ENCODE measurements at places on chromosomes 7 and 10. TPM values are rescaled to one million over a fixed set of nuclear protein-coding genes. Genes with fewer than 3 reads are reported as not detected.
A peak's percentile ranks its signal among the peaks of the same experiment; 100 is the strongest.

- no peak overlapping the region for H3K4me3 ChIP-seq
- DNase-seq, result no peak
- H3K36me3 ChIP-seq, result no peaks in the 10 kb centered on the region
Observed at GRCh38 chr10:767211-767610, 77.7 kb upstream of the DIP2C start.

- no peaks in the 10 kb centered on the region for H3K36me3 ChIP-seq
- H3K4me1 ChIP-seq, result peaks cover 3% of the 10 kb centered on the region
- no peak for DNase-seq
- H3K27ac ChIP-seq, result no peak overlapping the region
- H3K4me3 ChIP-seq, result no peak overlapping the region
Observed at GRCh38 chr10:132069849-132070182, 4.1 kb downstream of the JAKMIP3 start.

The GOLGA7B gene
- total RNA-seq, result 0.59 TPM

- no peak overlapping the region for H3K4me3 ChIP-seq
- H3K27ac ChIP-seq, result peak overlapping the region; percentile 79
- no peak for DNase-seq
Observed at GRCh38 chr10:4532467-4532866, 293.5 kb upstream of the AKR1E2 start.

DNA sequence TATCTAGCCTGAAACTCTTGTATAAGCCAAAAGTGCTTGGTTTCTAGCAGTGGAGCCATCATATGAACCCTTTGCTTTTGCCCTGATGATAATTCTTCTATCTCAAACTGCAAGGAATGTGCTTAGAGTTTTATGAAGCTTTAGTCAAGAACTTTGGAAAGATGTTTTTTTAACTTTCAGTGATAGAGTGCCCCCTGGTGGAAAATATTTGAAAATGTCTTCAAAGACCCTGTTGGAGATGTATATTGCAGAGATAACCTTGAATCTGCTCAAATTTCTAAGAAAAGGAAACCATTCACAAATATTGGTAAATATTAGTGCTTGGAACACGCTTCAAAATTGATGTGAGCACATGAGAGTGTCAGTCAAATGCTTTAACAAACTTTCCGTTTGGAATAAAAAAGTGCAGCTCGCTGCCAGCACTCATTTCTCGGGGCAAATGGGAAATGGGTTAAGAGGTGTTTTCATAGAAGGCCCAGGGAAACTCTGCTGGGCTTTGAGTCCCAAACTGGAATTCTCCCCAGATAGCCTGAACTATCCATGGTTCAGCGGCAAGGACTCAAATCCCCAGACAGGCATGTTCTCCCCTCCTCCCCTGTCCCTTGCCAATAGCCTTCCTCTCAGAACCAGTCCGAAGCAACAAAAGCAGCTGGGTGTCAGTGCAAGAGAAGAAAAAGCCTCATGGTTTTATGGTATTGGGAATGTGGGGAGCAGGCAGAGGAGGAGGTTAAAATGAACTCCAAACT is 129.3 kb downstream of the MYOF start:
- no peaks in the 10 kb centered on the region for H3K4me1 ChIP-seq
- H3K27me3 ChIP-seq, result no peaks in the 10 kb centered on the region
- DNase-seq, result no peak
- H3K27ac ChIP-seq, result no peak overlapping the region
- peaks cover 26% of the 10 kb centered on the region for H3K36me3 ChIP-seq
- no peak overlapping the region for H3K4me3 ChIP-seq

- no peaks in the 10 kb centered on the region for H3K4me1 ChIP-seq
- no peak overlapping the region for H3K27ac ChIP-seq
- no peak overlapping the region for H3K4me3 ChIP-seq
- DNase-seq, result peak; percentile 76
- H3K27me3 ChIP-seq, result no peaks in the 10 kb centered on the region
- H3K36me3 ChIP-seq, result no peaks in the 10 kb centered on the region
Observed at GRCh38 chr7:155922067-155922816, 110.0 kb upstream of the SHH start.

- no peaks in the 10 kb centered on the region for H3K27me3 ChIP-seq
- no peak overlapping the region for H3K4me3 ChIP-seq
- no peak for DNase-seq
- no peaks in the 10 kb centered on the region for H3K36me3 ChIP-seq
- H3K4me1 ChIP-seq, result peaks cover 10% of the 10 kb centered on the region
Observed at GRCh38 chr7:836429-836828, 4.2 kb downstream of the SUN1 start.

- no peaks in the 10 kb centered on the region for H3K27me3 ChIP-seq
- DNase-seq, result no peak
- no peak overlapping the region for H3K4me3 ChIP-seq
Observed at GRCh38 chr7:94525923-94526322, 16.3 kb downstream of the CASD1 start.

- H3K27me3 ChIP-seq, result no peaks in the 10 kb centered on the region
- DNase-seq, result no peak
- peak overlapping the region; percentile 16 for H3K4me3 ChIP-seq
- H3K4me1 ChIP-seq, result peaks cover 25% of the 10 kb centered on the region
- no peaks in the 10 kb centered on the region for H3K36me3 ChIP-seq
Observed at GRCh38 chr7:137986252-137987017, 15.5 kb downstream of the CREB3L2 start.

DNA sequence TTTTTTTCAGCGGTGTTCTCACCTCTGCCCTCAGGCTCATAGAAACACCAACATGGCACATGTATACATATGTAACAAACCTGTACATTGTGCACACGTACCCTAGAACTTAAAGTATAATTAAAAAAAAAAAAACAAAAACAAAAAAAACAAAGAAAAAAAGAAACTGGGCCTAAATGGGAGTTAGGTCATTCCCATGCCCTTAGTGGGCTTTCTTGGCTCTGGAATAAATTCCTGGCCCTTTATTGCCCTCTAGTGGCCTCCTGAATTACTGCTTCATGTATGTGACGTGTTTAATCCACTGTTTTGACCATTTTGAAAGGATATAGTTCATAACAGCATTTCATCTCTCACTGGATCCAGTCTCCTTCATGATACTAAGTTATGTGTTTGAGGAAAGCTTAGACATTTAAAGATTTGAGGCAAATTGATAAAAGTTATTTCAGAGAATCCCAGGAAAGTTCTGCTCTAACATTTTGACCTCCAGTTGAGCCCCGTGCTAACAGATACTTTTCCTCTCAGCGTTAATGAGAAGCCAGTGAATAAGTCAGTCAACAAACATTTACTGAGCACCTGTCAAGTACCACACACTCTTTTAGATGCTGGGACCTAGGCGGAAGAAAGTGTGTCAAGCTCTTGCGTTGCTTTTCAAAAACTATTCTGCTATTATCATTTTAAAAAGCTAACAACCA is 54.7 kb upstream of the SYPL1 start:
- H3K27me3 ChIP-seq, result no peaks in the 10 kb centered on the region
- H3K27ac ChIP-seq, result no peak overlapping the region
- H3K4me1 ChIP-seq, result no peaks in the 10 kb centered on the region
- no peaks in the 10 kb centered on the region for H3K36me3 ChIP-seq

DNA sequence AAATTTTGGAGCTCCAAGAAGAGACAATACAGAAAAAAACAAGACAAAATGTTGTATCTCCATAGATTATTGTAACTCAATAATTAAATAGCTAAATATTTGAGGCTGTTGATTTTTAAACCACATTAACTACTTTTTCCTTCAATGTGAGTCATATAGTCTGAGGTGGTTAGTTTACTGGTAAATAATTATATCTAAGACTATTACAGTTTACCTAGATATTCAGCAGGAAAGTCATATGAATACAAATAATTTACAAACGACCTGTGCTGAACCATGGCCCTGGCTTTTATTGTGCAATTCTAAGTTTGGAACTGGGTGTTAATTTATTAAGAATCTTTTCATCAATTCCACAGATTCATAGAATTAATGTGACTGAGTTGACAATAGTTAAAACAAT is 22.2 kb downstream of the CREB5 start:
- DNase-seq, result no peak
- H3K4me3 ChIP-seq, result no peak overlapping the region
- no peaks in the 10 kb centered on the region for H3K4me1 ChIP-seq
- H3K36me3 ChIP-seq, result no peaks in the 10 kb centered on the region

The UCN3 gene
- total RNA-seq, result not detected

- peak overlapping the region; percentile 67 for H3K4me3 ChIP-seq
- DNase-seq, result peak; percentile 78
- H3K4me1 ChIP-seq, result no peaks in the 10 kb centered on the region
- H3K27ac ChIP-seq, result peak overlapping the region; percentile 97
- H3K27me3 ChIP-seq, result no peaks in the 10 kb centered on the region
Observed at GRCh38 chr7:20329389-20330238, 1.1 kb upstream of the ITGB8 start.

- no peak overlapping the region for H3K27ac ChIP-seq
- no peaks in the 10 kb centered on the region for H3K27me3 ChIP-seq
- H3K36me3 ChIP-seq, result no peaks in the 10 kb centered on the region
- no peak overlapping the region for H3K4me3 ChIP-seq
- no peak for DNase-seq
Observed at GRCh38 chr7:130554481-130554880, 62.6 kb downstream of the MEST start.

GRCh38 chr7:55310287-55311025 is 54.7 kb upstream of the LANCL2 start:
- no peaks in the 10 kb centered on the region for H3K27me3 ChIP-seq
- DNase-seq, result no peak
- H3K36me3 ChIP-seq, result no peaks in the 10 kb centered on the region
- no peak overlapping the region for H3K4me3 ChIP-seq
- H3K4me1 ChIP-seq, result no peaks in the 10 kb centered on the region

GRCh38 chr7:72919256-72919775 is 5.6 kb upstream of the POM121 start:
- DNase-seq, result no peak
- H3K4me3 ChIP-seq, result no peak overlapping the region
- H3K36me3 ChIP-seq, result no peaks in the 10 kb centered on the region
- peaks cover 4% of the 10 kb centered on the region for H3K4me1 ChIP-seq
- no peak overlapping the region for H3K27ac ChIP-seq

The LEP gene
- total RNA-seq, result 41.6 TPM

GRCh38 chr10:86649471-86650150 is 4.7 kb upstream of the OPN4 start:
- H3K27ac ChIP-seq, result no peak overlapping the region
- DNase-seq, result no peak

The COL1A2 gene
- 300 TPM for total RNA-seq

GRCh38 chr10:4647109-4647785 is 178.8 kb upstream of the AKR1E2 start:
- H3K27ac ChIP-seq, result no peak overlapping the region
- H3K27me3 ChIP-seq, result no peaks in the 10 kb centered on the region
- H3K4me1 ChIP-seq, result no peaks in the 10 kb centered on the region
- DNase-seq, result no peak
- H3K4me3 ChIP-seq, result no peak overlapping the region

The CDNF gene
- 2.9 TPM for total RNA-seq

GRCh38 chr10:103123282-103124024 is 69.6 kb downstream of the NT5C2 start:
- no peaks in the 10 kb centered on the region for H3K36me3 ChIP-seq
- no peak overlapping the region for H3K27ac ChIP-seq
- no peak overlapping the region for H3K4me3 ChIP-seq
- H3K27me3 ChIP-seq, result no peaks in the 10 kb centered on the region

The ANKRD61 gene
- total RNA-seq, result not detected

DNA sequence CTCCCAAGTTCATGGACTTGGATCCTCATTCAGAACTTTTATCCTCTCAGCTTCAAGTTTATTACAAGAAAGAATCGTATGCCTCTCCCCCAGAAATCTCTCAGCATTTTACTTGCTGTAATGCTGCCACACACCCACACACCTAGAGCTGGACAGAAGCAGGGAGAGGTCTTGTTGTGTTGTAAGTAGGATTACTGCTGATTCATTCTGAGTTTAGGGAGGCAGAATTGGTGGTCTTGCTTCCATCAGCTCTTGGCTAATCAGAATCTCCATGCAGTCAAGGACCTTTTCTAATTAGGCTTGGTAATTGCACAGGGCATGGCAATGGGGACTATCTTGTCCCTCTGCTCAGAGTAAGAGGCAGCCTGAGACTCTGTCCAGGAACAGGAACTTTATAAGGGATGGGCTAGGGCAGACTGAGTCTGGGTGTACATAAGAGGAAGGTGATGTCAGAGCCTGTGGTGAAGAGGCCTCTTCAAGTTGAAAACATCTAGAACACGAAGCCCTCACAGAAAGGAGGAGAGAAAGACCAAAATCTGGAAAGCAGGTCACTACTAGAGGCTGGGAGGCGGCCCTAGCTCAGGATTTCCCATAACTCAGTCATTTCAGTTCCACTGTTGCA is 7.0 kb upstream of the PTPRE start:
- no peaks in the 10 kb centered on the region for H3K36me3 ChIP-seq
- DNase-seq, result no peak
- no peaks in the 10 kb centered on the region for H3K27me3 ChIP-seq
- H3K4me1 ChIP-seq, result no peaks in the 10 kb centered on the region
- no peak overlapping the region for H3K4me3 ChIP-seq
- no peak overlapping the region for H3K27ac ChIP-seq

The ZC3HAV1L gene
- 12.5 TPM for total RNA-seq

DNA sequence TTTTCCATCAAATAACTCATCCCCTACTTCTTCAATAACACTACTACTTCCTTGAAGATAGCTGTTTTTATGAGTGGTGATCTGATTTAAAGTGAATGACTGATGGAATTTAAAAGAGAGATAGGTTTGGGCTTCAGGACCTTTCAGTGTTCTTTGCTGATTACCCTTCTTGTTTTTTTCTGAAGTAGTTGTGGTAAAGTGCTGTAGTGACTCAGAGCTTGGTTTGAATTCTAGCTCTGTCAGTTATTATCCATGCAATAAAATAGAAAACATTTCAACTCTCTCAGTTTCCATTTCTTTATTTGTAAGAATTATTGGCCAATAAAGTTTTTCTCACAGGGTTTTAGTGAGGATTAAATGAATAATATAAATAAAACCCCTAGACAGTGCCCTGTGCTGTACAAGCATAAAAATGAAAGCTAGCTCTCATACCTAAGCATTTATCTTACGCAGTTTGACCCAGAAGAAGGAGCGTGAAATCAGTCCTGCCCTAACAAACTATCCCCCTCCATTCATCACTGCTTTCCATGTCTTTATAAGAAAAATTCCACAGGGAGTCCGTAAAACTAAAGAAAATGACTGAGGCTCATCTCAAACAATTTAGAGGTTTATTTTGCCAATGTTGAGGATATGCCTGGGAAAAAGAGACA is 25.1 kb upstream of the AKAP9 start:
- no peaks in the 10 kb centered on the region for H3K27me3 ChIP-seq
- DNase-seq, result no peak
- no peak overlapping the region for H3K27ac ChIP-seq
- H3K4me3 ChIP-seq, result no peak overlapping the region
- H3K4me1 ChIP-seq, result no peaks in the 10 kb centered on the region

GRCh38 chr7:83925860-83926259 is 268.7 kb downstream of the SEMA3A start:
- H3K27ac ChIP-seq, result no peak overlapping the region
- no peaks in the 10 kb centered on the region for H3K27me3 ChIP-seq
- no peaks in the 10 kb centered on the region for H3K36me3 ChIP-seq
- no peak for DNase-seq

The ACTR3C gene
- 5.0 TPM for total RNA-seq

The PAPOLB gene
- total RNA-seq, result 0.15 TPM

The ACSM6 gene
- total RNA-seq, result 0.66 TPM
